ENCODE measurements at places on chromosomes 13 and 19.

DNA sequence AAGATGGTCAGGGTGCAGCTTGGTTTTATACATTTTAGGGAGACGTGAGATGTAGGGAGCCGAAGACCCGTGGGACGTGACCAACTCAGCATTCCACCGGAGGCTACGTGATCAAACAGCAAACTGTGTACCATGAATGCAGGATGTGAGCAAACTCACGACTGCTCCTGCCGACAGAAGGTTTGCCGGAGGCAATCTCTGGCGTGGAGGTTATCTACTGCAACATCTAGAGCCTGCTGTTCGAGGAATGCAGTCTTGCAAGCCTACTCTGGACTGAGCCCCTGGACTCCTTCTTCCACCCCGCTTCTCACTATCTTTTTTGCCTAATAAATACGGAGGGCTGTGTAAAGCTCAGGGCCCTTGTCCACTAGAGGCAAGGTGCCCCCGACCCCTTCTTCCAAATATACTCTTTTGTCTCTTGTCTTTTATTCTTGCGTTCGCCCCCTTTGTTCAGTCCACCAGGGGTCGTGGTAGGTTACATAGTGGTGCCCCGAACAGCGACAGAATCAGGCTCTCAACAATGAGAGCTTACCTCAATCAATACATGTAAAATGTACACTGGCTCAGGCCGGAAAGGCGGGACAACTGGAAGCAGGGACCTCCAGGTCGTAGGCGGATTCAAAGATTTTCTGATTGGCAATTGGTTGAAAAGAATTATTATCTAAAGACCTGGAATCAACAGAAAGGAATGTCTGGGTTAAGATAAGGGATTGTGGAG lies 8.9 kb upstream of the OR1I1 start:
- DNase-seq: no peak

DNA sequence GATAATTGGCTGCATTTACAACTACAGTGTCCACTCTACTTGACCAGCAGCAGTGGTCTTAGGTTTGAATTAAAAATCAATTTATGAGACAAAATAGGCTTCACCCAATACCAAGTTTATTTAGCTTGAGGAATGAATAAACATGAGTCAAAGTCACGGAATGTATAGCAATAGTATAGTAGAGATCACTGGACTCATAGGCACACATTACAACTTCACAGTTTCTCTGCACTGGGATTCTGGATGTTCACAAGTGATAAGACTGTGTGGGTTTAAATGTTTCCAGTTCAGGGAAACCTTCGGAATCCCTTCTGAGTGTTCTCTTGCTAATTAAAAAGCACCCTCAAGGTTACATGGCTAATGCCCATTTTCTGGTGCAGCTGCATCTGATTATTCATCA lies 1064.9 kb downstream of the SLITRK5 start:
- no peak for DNase-seq

GRCh38 chr19:3722443-3723109 lies 14.4 kb downstream of the TJP3 start:
- no peak for DNase-seq

GRCh38 chr13:105907319-105908019 lies 628.0 kb downstream of the EFNB2 start:
- no peak for DNase-seq

DNA sequence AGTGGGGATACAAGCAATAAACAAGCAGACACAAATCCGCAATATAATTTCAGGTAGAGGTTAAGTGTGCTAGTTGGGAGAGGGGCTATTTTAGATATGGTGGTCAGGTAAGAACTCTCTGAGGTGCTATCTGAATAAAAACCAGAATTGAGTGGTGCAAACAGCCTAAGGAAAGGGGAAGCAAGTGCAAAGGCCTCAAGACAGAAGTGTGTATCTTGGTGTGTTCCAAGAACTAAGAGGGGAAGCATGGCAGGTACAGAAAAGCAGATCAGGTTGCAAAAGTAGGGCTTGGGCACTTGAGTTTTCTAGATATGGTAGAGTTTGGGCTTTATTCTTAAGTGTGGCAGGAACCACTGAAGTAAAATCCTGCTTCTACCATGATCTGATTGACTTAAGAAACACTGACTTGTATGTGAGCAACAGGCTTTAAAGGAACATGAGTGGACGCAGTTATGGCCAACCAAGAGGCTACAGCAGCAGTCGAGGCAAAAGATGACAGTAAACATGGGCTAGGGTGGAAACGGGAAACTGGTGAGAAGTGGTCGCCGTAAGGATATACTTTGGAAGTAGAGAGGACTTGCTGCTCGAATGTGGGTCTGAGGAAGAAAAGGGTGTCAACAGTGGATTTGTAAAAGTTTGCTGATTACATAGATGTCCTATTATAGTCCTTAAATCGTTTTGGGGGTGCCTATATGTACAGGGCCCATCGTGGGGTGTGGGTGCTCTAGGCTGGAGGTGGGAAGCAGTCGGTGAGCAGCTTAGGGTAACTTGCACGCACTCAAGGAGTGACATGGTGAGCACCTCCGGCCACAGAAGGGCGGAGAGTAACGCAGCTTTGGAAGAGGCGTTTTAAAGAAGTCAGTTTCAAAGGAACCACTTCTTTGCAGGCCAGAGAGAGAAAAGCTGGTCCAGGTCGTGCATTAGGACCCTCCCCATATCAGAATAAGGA lies 677 bp downstream of the TGDS start:
- DNase-seq: no peak

DNA sequence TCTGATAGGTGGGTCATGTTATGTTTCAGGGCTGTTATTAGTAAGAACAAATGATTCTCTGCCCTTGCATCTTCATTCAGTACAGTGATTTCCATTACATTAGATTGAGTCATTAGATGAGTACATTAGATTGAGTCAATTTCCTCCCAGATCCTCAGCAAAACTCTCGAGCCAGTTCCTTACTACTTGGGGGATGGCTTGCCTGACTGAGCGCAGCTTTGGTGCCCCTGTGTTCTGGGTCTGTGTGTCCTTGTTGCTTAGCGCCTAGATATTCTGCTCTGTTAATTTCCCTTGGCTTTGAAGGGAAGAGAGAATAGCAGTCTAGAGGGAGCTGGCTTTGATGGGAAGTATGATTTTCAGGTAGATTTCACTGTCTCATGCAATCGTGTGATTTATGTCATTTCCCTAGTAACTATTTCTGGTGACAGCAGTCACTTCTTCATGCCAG lies 19.1 kb upstream of the SCEL start:
- no peak for DNase-seq

- DNase-seq: peak; percentile 16
Observed at GRCh38 chr13:39451301-39451700, 151.7 kb downstream of the LHFPL6 start.

GRCh38 chr19:30371161-30371836 lies 885 bp upstream of the ZNF536 start:
- no peak for DNase-seq

GRCh38 chr19:35112995-35113688 lies 2.5 kb upstream of the FXYD3 start:
- DNase-seq: no peak

DNA sequence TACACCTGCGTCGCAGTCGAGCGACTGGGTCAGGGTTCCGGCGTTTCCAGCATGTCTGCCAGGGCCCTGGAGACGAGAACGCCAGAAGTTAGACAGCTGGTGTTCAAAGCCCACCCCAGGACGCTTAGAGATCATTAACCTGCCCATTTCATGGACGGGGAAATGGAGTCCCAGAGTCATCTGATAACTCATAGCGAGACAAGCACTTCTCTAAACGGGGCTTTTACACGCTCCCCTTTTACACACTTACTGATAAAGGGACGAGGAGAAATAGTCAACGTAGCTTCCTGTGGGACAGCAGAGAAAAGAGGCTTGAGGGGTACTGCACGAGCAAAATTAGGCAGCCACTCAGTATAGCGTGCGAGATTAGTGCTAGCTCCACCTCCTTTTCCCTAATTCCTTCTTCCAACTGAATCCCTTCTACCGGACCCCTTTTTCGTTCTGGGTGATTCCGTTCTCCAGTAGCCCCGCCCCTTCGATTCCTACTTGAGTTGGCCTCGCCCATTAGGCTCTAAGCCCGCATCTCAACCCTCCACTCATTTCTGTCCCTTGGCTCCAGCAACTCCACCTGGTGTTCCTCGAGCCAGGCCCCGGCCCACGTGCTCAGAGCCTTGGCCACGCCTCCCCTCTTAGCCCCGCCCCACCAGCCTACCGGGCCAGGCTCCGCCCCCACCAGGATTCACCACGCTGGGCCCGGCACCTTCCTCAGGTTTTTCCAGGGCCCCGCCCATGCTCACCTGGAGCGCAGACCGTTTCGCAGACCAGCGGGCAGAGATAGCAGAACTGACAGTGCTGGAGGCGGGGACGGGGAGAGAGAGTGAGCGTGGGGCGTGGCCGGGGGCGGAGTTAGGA lies 3.7 kb downstream of the HRC start:
- peak; percentile 87 for DNase-seq

DNA sequence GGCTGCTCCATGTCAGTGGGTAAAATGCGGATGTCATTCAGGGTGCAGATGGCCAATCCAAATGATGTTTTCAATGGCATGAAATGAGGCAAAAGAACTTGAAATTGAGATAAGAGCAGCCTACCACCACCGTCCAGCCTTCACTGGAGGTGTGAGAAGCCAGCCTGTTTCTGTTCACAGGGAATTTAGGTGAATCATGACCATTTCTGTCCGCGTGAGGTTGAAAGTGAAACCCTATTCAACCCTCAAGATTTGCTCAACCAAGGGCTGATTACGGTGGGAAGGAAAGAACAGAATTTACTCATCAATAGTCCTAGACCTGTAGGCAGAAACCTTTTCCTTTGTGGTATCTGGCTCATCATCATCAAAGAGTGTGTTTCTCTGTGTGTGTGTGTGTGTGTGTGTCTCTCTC lies 370.7 kb downstream of the COG6 start:
- DNase-seq: no peak

DNA sequence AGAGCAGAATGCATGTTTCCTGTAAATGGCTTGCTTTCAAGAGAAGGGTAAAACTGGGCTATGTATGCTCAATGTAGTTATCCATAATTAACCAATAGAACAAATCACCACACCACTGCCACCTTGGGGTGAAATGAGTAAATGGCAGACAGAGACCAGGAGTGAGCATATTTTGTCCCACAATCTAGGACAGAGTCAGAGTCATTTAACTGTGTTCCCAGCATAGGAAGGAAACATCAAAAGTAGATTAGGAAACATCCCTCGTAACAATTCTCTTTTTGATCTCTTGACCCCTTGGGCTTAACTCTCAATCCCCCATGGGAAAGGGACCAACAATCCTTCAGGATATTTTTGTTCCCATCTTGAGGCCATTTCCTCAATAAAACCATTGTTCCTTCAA lies 224.8 kb downstream of the NHLRC3 start:
- peak; percentile 6 for DNase-seq

DNA sequence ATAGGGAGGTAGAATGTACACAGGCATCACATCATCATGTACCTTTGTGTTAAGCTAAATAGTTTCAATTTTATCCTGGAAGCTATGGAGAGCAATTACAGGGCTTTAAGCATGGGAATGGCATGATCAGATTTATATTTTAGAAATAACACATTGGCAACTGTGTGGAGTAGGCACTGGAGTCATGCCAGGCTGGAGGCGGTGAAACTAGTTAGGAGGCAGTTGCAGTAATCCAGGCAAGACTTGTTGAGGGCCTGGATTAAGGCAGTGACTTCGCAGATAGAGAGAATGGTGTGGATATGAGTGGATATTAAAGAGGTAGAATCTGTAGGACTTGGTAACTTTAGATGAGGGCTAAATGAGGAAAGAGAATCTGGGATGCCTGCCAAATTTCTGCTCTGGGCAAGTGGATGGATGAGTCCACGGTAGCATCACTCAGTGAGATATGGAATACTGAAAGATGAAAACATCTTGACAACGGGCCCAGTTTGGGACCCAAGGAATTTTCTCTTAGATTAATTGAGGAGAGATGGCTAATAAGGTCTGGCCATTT lies 506.2 kb downstream of the FGF9 start:
- no peak for DNase-seq

DNA sequence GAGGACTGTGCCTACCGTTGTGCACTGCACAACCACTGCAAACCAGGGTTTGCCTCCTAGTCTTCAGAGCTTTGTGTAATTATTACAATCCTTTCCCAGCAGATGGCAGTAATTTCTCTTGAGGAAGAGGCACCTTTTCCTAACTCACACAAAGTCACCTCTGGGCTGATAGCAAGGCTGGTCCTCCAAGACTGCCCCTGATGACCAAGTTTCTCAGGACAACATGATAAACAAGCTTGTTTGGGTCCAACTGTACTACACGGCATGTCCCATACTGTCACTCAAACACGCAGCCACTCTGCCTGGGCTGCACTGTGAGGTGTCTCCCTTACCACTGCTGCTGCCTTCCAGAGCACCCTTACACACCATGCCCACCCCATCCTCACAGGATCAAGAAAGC lies 39.3 kb downstream of the RFXAP start:
- DNase-seq: peak; percentile 52

DNA sequence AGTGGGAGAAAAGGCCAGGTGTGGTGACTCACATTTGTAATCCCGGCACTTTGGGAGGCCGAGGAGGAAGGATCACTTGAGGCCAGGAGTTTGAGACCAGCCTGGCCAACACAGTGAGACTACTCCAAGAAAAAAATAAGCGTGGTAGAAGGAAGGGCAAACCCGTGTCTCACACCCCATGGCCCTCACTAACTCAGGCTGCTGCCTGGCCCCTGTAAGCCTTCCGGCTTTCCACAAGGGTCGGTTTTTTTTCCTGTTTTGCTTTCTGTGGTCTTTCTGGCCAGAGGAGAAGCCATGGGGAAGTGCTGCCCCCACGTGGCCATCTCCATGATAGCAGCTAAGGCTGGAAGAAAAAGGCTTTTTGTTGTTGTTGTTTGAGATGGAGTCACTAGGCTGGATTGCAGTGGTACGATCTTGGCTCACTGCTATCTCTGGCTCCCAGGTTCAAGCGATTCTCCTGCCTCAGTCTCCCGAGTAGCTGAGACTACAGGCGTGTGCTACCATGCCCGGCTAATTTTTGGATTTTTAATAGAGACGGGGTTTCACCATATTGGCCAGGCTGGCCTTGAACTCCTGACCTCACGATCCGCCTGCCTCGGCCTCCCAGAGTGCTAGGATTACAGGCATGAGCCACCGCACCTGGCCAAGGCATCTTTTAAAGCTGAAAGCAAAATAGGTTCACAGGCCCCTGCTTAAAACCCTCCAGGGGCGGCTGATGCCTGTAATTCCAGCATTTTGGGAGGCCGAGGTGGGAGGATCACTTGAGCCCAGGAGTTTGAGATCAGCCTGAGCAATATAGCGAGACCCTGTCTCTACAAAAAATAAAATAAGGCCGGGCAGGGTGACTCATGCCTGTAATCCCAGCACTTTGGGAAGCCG lies 7.5 kb upstream of the ARHGEF18 start:
- peak; percentile 62 for DNase-seq

DNA sequence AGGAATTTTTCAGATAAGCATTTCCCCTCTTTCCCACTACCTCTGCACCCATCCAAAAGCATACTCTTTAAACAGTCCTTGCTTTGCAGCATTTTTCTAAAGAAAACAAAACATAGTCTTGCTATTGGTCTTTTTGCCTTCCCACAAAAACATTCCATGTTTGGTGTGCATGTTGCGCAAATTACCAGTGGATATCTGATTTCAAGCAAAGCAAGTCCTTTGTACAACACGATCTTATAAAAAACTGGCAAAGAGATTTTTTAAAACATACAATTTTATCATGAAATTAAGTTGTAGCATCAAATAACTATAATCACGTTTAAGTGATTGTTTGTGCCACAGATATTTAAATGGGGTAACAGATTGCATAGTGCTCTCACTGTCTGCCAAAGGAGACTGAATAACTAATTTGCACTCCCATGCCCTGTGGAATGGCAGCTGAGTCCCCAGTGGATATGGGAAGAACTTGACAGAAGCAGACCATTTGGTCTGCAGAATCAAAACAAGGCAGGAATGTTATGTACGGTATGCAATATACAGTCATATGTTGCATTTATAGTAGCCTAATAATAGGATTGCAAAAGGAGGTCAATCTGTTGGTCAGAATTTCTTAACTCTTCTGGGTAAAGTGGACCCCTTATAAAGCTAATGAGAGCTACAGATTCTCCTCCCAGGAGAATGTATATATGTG lies 285.7 kb downstream of the TBC1D4 start:
- no peak for DNase-seq
